ENCODE measurements at places on chromosomes 5 and 9. TPM values are rescaled to one million over a fixed set of nuclear protein-coding genes. Genes with fewer than 3 reads are reported as not detected.

DNA sequence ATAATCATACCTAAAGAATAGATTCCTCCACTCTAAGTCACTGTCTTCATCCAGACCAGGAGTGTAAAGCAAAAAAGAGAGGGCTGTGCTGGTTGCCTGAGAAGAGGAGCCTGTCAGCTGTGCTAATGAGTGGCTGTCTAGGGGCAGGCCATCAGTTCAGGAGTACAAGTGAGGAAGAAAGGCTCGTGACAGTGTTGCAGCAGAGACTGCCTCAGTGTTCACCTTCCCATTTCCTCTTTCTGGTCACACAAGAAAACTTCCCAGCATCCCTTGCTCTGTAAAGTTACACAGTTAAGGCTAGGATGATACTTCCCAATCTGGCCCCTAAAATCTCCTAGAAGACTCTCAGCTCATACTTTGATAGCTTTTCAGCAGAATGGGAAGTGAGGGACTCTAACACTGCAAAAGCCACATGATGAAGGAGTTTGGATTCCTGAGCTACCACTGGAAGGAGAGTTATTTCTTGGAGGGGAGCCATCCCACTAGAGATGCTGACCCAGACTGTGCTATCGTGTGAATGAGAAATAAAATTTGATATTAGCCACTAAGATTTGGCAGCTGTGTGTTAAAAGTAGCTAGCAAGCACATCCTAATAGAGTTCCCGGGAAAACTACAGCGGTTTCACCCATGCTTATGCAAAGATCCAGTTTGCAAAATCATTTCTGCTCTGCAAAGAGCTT lies 67.1 kb downstream of the ADAMTS12 start:
- peak; percentile 32 for DNase-seq
- peaks cover 4% of the 10 kb centered on the region for H3K4me1 ChIP-seq
- no peaks in the 10 kb centered on the region for H3K27me3 ChIP-seq

NACC2 gene
- 7.1 TPM for polyA plus RNA-seq

FAT2 gene
- 0.37 TPM for polyA plus RNA-seq

DNA sequence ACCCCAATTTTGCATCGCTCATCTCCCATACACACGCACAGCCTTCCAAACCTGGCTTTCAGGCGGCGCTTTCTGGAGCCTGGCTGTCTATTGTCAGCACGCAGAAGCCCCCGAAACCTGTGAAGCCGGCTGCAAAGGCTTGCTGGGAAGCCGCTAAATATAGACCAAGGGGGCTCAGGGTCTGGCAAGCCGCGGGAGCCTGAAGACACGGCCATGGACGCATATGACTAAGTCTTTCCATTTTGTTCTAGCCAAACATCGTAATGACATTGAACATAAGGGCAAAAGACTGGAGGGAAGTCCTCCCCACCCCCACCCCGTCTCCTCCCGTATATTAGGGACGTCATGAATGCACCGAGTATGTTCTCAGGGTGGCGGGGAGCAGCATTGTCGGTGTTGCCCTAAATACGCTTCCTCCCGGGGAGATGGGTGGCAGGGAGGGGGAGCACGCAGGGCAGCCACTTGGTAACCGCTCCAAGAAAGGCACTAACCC lies 1.1 kb downstream of the CTNND2 start:
- no peaks in the 10 kb centered on the region for H3K4me1 ChIP-seq
- H3K27ac ChIP-seq: no peak overlapping the region
- no peaks in the 10 kb centered on the region for H3K36me3 ChIP-seq
- peak; percentile 39 for DNase-seq
- no peak overlapping the region for H3K4me3 ChIP-seq

DNA sequence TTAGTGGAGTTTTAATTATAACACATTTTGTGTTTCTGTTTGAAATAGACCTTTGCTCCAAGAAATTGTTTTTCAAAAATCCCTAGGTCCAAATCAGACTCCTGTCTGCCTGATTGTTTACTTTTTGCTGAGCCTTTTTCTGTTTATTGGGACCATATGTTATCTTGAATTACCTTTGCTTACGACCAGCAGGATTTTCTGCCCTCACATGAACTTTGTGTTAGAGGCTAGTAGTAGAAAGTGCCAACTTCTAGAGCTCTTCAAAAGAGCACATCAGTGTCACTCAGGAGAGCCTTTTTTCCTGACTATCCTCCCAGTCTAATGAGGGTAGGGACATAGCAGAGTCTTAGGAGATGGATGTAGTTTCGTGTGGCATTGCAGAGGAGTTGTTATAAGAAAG lies 10.2 kb downstream of the RECK start:
- no peak overlapping the region for H3K4me3 ChIP-seq
- H3K27ac ChIP-seq: no peak overlapping the region
- no peaks in the 10 kb centered on the region for H3K4me1 ChIP-seq

- DNase-seq: no peak
- H3K36me3 ChIP-seq: no peaks in the 10 kb centered on the region
- H3K27ac ChIP-seq: no peak overlapping the region
Measured at GRCh38 chr9:6907772-6908381, 150.1 kb downstream of the KDM4C start.

- no peak overlapping the region for H3K4me3 ChIP-seq
- H3K27me3 ChIP-seq: no peaks in the 10 kb centered on the region
- H3K27ac ChIP-seq: no peak overlapping the region
- no peak for DNase-seq
- no peaks in the 10 kb centered on the region for H3K36me3 ChIP-seq
- H3K4me1 ChIP-seq: no peaks in the 10 kb centered on the region
Measured at GRCh38 chr9:85577353-85577952, 164.3 kb downstream of the AGTPBP1 start.

GRCh38 chr5:61308712-61309111 lies 23.3 kb upstream of the ZSWIM6 start:
- H3K4me3 ChIP-seq: no peak overlapping the region
- no peak for DNase-seq
- H3K27ac ChIP-seq: no peak overlapping the region
- no peaks in the 10 kb centered on the region for H3K27me3 ChIP-seq
- no peaks in the 10 kb centered on the region for H3K4me1 ChIP-seq

PMPCA gene
- 50.1 TPM for polyA plus RNA-seq

DNA sequence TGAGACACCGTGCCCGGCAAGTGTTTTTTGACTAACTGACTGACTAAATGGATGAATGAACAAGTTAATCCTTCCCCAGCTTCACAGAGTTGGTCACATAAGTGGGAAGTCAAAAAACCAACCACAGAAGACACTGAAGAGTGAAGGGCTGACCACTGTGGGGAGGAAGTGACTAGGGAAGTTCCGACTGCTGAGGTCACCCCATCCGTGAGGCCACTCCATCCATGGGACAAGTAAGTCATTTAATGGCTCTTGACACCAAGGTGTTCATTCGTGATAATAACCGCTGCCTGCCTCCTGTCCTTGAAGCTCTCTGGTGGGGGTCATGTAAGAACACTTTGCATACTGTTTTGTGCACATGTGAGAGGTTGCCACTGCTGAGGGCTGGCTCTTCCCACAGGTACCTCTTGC lies 22.2 kb upstream of the CXCL14 start:
- no peak for DNase-seq
- H3K27me3 ChIP-seq: no peaks in the 10 kb centered on the region
- peaks cover 24% of the 10 kb centered on the region for H3K4me1 ChIP-seq
- no peaks in the 10 kb centered on the region for H3K36me3 ChIP-seq

DNA sequence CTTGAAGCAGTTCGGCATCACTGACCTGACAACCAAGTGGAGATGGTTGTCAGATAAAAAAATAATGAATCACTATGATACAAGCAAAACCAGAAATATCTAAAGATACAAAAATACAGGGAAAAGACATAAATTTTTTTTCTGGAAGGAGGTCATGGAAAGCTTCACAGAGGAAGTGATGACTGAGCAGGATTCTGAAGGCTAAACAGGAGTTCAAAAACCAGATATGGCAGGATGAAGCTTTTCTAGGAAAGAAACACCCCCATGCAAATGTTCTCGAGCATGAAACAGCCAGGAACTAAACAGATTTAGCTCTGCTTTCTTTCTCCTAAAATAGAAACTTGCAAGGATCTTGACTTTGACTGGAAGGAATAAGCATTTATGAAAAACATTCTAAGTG lies 60.7 kb upstream of the IFNE start:
- no peaks in the 10 kb centered on the region for H3K36me3 ChIP-seq
- no peak overlapping the region for H3K4me3 ChIP-seq
- H3K27me3 ChIP-seq: no peaks in the 10 kb centered on the region
- DNase-seq: no peak
- no peaks in the 10 kb centered on the region for H3K4me1 ChIP-seq
- H3K27ac ChIP-seq: no peak overlapping the region

- H3K4me3 ChIP-seq: no peak overlapping the region
- H3K36me3 ChIP-seq: no peaks in the 10 kb centered on the region
- DNase-seq: no peak
- H3K27ac ChIP-seq: no peak overlapping the region
- H3K27me3 ChIP-seq: no peaks in the 10 kb centered on the region
Measured at GRCh38 chr9:123925819-123926218, 4.1 kb downstream of the DENND1A start.

Measured in kidney (tissue), 22 donors.